WTC11 (cell line): ENCODE measurements at places on chromosomes 12 and 14. TPM values are rescaled to one million over a fixed set of nuclear protein-coding genes. Genes with fewer than 3 reads are reported as not detected.

DNA sequence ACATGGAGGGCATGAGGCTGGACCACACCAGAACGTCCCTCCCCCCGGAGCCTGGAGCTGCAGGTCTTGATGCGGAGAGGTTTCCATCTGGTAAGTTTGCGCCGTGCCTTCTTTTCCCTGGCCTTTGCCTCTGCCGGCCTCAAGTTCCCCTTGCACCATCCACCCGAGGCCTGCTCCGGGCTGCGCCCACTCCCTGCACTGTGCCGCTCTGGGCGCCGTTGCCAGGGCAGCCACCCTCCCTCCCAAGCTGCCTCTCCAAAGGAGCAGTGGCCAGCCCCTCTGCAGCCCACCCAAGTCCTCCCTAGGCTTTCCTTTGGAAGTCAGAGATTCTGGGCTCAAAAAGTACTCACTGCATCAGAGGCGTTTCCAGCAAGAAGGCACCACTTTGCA is 46.2 kb upstream of the MEG3 start:
- no peaks in the 10 kb centered on the region for H3K4me1 ChIP-seq
- DNase-seq, result no peak

Gene CLEC1A
- not detected in 3 replicates for total RNA-seq

DNA sequence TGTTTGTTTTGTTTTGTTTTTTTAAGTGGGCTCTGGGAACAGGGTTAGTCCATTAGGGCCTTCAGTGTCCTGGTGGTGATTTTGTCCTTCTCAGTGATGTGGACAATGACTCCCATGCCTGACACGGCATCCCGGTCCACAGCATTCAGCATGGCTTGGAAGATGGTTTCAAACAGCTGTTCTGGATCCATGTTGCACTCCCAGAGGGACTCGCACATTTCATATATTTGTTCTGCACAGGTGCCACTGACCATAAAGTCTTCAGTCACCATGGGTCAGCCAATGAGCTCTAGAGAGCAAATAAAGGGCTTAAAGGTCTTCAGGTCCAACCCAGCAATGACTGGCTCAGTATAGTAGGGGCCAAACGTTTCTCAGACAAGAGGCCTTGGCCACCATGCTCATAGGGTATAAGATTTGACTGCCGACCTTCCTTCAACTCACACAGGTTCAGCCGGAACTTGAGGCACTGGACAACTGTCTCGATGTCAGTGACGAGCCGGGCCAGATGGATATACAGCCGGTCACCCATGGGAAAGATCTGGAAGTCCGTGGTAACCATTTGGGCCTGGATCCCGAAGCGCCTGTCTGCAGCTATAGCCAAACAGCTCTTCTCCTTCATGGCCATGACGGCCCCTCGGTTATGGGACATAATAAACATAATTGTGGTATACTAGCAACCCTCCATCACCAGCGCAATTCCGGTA is 18.0 kb downstream of the OR10P1 start:
- no peak for DNase-seq
- H3K27ac ChIP-seq, result no peak overlapping the region
- peaks cover 8% of the 10 kb centered on the region for H3K4me1 ChIP-seq
- peaks cover 9% of the 10 kb centered on the region for H3K27me3 ChIP-seq

DNA sequence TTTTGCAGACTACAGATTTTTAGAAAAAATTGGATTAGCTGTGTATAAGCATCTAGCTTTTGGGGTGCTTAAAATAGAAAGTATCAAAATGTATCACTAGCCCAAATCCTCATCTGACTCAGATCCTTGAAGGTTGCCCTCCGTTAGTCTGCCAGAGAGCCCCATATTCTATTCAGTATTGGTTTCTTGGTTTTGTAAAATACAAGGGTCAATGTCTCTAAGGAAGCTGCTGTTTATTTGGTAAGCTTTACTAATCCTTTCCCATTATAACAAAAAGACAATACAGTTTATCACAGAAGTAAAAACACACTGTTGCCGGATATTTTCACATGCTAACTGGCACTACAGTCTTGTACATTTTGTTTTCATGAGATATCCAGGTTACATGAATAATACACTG is 92.8 kb upstream of the PTHLH start:
- H3K27me3 ChIP-seq, result no peaks in the 10 kb centered on the region; the same call in 1 of the 2 replicates
- no peak overlapping the region for H3K4me3 ChIP-seq
- no peak overlapping the region for H3K27ac ChIP-seq
- DNase-seq, result no peak
- H3K36me3 ChIP-seq, result no peaks in the 10 kb centered on the region

- no peaks in the 10 kb centered on the region for H3K36me3 ChIP-seq
- DNase-seq, result no peak
- H3K4me1 ChIP-seq, result peaks cover 18% of the 10 kb centered on the region
- peaks cover 63% of the 10 kb centered on the region for H3K27me3 ChIP-seq
- peak overlapping the region; percentile 77 for H3K4me3 ChIP-seq
Observed at GRCh38 chr14:52070051-52070431, 1.2 kb upstream of the NID2 start.

DNA sequence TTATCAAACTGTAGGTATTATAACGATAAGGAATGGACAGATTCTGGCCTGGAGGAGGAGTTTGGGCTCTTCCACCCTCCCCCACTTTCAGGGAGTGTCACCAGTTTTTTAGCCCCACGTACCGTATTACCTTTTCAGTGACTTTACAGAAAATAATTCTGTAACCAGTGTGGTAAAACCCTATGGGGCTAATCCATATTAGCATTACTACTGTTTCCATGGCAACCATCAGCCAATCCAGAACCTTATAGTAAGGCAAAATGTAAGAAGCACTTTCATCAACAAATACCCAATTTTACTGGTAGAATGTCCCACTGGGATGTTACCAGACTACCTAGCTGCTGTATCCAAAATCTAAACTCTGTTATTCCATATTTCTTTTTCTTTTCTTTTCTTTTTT is 50.7 kb downstream of the BICDL1 start:
- H3K4me3 ChIP-seq, result no peak overlapping the region
- DNase-seq, result no peak
- no peak overlapping the region for H3K27ac ChIP-seq
- H3K36me3 ChIP-seq, result peaks cover 3% of the 10 kb centered on the region; the same call in 1 of the 2 replicates
- H3K27me3 ChIP-seq, result no peaks in the 10 kb centered on the region
